ENCODE measurements at places on chromosomes 2 and 18.

DNA sequence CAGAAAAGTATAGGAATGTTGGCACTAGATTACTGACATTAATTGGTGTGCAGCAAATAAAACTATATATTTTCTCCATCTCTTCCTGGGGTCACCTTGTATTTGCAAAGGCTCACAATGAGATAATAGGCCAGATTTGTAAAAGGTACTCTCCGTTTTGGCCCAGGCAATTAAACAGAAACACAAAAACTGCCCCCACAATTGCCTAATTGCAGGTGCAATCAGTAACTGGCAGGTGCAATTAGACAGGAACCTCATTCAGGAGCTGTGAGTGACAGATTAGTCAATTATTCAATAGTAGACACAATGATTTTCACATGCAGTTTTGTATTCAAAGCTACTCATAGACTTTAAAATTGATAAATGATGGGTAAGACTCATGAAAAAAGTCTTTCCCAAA is 451.4 kb upstream of the ID2 start:
- DNase-seq, result no peak

- DNase-seq, result no peak
These were observed 6.1 kb upstream of the NR4A2 start for GRCh38 chr2:156338578-156338977.

DNA sequence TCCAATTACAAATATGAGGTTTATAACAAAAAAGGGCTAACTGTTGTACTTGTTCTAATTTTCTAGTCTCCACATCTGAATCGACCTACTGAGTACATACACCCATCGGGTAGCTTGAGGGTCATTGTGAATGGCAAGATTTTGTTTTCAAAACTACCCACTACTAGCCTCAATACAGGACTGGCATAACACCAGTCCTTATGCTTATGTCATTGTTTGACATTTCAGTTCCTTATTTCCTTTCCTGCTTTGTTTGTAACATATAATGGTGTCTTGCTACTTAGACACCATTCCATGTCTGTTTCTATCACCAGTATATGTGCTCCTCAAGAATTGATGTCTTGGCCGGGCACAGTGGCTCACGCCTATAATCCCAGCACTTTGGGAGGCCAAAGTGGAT is 86.0 kb downstream of the EPHA4 start:
- DNase-seq, result no peak

DNA sequence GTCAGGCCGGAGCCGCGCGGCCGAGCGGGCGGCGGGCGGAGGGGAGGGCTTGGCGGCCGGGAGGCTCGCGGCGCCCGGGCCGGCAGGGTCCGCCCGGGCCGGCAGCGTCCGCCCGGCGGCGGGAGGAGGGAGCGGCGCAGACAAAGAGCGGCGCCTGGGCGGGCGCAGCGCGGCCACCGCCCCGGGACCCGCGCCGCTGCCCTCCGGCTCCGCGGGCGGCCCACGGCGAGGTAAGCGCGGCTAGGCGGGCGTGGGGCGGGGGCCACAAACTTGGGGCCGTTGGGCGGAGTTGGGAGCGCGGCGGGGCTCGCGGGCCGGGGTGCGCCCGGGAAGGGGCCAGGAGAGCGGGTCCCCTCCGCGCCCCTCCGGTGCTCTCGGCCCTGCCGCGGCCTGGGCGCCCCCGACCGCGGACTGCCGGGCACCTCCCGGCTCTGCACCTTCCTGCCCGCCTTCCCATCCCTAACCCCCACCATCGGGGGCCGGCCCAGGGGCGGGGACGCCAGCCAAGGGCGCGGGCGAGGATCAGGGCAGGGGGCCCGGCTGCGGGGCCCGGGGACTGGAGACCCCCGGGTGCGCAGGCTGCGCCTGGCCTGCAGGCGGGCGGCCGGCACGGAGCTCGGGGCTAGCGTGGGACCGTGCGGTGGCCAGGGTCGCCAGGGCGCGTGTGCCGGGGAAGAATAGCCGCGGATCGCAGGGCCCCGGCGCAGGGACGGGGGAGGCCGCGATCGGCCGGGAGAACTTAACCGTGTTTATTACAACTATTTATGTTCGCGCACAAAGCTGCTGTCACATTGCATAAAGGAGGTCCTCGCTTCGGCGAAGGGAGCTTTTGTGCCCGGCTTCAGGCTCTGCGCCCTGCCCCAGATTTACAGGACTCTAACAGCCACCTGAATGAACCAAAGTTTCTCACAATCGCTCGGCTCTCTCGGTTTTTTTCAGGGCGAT is at the start of gene NCK2:
Gene NCK2, plus strand, starts transcription at position 4 of the 945 bp plus-strand sequence. CDS start 110,152 bp downstream, outside the sequence.
- peak; percentile 32 for DNase-seq

DNA sequence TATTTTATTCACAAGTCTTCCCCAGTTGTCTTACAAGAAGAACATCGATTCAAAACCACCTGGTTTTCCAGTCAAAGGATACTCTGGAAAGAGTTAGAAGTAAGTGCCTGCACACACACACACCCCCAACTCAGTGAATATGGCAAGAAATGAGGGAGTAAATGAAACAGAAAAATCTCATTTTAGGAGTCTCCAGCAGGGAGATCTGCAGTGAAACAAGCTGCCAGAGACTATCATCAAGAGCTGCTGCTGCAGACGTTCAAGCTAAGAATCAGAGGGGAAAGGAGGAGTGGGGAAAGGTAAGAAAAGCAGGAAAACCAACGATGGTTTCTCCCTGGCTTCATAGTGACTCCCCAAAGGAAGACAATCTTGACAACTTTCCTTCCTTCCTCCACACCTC is 2.4 kb downstream of the ALK start:
- no peak for DNase-seq

DNA sequence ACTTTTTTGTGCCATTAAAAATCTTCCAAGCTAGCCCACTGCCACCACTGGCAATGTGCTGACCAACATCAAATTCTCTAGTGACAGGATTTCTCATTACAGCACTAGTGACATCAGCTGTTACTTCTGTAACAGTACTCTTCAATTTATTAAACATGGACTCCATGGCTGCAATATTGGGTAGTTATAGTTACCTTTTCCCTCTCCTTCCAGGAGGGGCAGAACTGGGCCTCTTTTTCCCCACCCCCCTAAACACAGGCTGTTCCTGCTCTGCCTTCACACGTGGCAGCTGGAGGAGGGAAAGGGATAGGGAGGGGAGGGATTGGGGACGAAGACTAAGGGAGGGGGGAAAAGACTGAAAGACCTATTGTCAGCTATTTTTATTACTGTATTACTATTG is 38.1 kb downstream of the TRAK2 start:
- no peak for DNase-seq

GRCh38 chr2:151792589-151792988 is 35.6 kb downstream of the ARL5A start:
- DNase-seq, result no peak

DNA sequence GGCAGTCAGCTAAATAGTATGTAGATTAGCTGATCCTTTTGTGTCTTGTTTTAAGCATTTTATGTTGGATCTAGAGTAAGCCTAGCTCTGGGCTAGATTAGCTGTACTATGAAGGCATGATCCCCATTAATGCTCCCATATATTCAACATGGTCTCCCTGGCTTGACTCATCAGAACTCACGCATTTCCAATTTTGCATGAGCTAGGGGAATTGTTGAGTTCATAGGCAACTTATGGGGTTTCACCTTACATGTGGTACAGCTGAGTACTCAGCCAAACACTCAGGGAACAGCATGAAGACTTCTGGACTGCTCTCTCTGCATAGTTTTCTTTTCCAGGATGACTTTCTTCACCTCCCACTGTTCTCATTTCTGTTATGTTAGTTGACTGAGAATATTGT is 248.2 kb downstream of the TMX3 start:
- no peak for DNase-seq

DNA sequence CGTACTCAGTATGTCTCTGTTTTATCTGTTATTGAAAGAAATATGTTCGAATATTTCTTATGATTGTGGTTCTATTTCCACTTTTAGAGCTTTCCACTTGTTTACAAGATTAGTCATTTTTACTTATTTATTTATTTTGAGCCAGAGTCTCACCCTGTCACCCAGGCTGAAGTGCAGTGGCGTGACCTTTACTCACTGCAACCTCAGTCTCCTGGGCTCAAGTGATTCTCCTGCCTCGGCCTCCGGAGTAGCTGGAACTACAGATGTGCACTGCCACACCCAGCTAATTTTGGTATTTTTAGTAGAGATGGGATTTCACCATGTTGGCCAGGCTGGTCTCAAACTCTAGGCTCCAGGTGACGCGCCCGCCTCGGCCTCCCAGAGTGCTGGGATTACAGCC is 53.3 kb downstream of the HIBCH start:
- DNase-seq, result no peak

DNA sequence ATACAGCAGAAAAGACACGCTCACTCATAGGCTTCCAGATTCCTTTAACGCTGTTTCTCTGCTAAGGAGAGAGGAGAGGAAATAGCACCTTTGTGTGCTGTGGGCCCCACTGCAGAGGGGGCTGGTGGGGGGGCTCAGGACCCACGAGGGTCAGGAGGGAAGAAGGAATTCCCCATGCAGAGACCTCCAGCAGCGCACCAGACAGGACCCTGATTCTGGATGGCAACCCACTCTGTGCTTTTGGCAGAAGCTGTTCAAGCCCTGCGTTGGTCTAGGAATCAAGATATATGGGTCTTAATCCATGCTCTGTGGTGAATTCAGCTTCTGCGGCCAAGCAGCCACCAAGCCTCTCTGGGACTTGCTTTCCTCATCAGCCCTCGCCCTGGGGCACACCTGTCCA is 31.0 kb downstream of the MYCN start:
- DNase-seq, result no peak

- no peak for DNase-seq
These were observed 55.4 kb upstream of the RMP24 start for GRCh38 chr18:35917043-35917442.

DNA sequence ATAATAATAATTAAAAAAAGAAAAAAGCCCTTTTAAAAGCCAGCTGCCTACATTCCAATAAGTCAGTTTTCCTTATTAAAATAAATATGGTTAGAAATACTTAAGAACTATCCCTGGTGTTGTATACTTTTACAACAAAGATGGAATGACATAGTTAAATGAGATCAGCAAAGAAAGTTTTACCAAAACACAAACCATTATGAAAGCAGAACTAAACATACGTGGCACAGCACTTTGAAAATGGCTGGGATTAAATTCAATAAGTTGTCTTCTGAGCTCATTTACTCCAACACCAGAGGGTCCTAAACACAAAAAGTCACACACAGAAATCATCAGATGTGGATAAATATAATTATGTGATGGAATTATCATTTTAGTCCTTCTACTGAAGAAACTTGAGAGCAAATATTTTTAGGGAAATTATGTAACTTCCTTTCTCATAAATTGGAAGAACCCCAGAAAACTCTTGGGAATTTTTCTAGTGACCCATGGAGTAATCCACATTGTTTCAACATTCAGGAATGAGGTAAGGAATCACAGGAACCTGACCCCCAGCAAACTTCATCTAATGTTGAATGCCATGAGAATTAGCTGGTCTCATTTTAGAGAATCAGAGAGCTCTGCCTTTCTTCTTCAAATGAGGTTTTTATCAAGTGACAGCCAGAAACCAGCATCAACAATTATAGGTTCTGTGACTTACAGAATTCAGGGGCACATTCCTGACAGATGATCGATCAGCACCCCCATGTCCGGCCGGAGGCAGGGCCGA is 11.5 kb upstream of the TMEM237 start:
- DNase-seq, result peak; percentile 95

DNA sequence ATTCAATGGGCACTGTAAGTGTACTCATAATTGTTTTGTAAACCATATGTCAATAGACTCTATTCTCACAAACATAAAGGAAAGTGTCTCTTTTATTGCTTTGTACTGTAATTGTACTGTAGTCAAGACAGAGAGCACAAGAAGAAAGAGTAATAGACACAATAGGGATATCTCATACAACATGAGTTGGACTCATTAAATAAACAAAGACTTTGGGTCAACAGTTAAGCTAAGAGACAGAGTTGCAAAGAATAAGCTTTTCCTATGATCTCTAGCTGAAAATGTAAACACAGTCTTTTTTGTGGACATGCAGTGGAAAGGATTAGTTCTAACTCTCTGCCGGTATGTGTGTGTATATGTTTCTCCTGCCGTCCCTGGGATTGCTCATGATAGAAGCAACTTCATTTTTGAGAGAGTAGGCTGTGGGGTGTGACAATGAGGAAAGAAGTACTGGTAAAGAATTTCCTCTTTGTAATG is 13.9 kb upstream of the KYNU start:
- peak; percentile 48 for DNase-seq

- DNase-seq, result no peak
These were observed 18.2 kb upstream of the FZD7 start for GRCh38 chr2:202015471-202015870.

DNA sequence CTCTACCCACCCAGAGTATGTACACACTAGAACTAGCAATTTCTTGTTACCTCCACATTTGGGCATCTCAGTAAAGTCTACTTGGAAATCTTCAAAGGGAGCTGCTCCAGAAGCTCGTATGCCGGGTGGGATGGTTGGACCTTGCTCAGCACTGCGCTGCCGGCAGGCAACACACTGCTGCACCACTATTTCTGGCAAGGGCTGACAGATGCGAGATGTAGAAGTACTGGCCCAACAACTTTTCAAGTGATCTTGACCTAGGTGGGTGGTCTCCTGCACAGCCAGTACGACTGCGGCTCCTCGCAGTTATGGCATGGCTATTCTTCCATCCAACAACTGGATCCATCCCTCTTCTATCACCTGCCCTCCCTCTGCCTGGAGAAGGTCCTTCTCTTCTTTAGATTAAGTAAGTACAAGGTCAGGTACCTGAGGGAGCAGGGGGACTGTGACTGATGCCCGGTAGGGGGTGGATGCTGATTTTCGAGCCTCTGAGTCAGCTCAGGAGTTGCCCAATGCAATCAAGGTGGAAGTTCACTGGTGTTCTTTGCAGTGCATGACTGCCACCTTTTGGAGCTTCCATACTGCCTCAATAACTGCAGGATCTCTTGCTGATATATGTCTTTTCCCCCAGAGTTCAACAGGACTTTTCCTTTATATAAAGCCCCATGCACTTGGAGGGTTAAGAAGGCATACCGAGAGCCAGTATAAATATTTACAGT is 100.4 kb upstream of the SLC1A4 start:
- DNase-seq, result peak; percentile 48

DNA sequence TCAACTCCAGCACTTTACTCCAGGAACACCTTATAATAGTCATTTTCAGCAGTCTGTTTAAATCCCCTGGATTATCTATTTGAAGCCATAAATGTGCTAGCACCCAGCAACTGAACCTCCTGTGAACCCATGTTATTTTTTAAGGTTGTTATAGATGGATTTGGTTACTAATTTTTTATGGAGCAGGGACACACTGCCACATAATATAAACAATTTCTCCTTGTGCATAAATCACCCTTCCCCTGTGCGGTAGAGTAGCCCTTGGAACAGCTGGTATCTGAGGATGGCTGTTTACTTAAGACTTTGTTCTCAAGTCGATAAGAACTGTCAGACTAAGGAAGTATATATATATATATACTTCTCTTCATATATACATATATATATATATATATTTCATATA is 367.4 kb downstream of the EPHA4 start:
- DNase-seq, result no peak

Data from fibroblast of skin of back (primary cell).